ENCODE measurements at places on chromosomes 5 and 9.

DNA sequence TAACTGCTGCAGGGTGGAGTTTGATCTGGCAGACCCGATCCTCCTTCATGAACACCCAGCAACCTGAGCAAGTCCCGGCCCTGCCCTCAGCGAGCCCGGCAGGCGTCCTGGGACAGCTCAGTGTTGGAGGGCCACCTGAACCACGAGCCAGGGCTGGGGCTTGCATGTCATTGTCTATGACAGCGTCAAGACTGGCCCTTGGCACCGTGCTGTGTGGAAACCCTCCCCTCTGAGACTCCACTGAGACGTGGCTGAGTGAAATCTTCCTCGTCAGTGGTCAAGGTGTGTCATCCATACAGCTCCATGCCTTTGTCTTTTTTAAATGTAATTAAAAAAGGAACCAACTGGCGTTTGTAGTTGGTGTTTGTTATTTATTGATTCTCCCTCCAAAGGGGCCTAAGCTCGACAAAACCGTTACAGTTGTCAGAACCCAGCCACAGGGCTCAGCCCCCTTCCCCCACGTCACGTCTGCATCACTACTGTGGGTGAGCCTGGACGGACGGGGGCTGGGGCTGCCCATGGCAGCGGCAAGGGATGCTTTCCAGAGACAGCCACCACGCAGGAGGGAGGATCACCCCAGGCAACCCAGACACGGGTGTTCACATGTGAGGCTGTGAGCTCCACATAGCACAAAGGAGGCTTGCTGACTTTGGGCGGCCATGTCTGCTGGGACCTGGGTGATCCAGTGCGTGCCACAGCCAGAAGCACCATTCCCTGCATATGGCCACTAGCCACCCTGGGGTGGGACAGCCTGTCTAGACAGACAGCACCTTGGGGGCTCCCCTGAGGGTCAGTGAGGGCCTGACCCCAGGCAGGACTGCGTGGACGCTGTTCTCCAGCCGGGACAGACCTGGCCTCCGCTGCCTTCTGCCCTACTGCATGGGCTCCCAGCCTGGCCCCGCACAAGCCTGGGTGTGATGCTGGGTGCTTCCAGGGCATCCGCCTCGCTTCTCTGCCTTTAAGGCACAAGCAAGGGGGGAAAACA, 7.3 kb downstream of the UCK1 start:
- DNase-seq: no peak

- no peak for DNase-seq
Measured at GRCh38 chr9:101269591-101270283, 115.1 kb downstream of the BAAT start.

GRCh38 chr5:138873466-138874221, 1.5 kb downstream of the LRRTM2 start:
- DNase-seq: no peak

DNA sequence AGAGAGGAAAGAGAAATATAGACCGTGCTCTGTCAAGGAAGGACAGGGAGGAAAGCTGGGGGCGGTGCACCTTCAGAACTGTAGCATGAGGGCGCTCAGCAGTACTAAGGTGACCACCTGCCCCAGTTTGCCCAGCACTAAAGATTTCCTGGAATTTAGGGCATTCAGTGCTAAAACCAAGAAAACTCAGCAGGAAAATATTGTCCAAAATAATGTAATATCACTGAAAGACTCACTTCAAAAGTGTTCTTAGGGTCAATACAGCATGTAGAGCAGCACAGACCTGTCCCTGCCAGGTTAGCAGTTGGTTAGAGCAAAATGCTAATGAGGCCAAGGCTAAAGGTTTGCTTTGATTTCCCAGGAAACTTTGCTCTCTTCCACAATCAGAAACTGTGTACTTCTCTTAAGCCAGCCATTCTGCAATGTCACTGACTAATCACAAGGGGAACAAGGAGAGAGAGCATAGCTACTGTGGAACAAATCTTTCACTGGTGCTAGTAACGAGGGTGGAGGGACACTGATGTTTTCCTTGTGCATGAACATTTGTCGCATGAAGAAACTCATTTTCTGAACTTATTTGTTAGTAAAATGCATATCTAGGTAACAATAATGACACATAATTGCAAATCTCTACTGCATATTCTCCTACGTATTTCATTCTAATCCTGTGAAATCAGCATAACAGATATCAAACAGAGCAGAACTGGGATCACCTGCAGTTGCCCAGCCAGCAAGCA, 53.0 kb upstream of the GRAMD2B start:
- no peak for DNase-seq

- DNase-seq: no peak
Measured at GRCh38 chr5:148913985-148914431, 87.6 kb downstream of the ADRB2 start.

DNA sequence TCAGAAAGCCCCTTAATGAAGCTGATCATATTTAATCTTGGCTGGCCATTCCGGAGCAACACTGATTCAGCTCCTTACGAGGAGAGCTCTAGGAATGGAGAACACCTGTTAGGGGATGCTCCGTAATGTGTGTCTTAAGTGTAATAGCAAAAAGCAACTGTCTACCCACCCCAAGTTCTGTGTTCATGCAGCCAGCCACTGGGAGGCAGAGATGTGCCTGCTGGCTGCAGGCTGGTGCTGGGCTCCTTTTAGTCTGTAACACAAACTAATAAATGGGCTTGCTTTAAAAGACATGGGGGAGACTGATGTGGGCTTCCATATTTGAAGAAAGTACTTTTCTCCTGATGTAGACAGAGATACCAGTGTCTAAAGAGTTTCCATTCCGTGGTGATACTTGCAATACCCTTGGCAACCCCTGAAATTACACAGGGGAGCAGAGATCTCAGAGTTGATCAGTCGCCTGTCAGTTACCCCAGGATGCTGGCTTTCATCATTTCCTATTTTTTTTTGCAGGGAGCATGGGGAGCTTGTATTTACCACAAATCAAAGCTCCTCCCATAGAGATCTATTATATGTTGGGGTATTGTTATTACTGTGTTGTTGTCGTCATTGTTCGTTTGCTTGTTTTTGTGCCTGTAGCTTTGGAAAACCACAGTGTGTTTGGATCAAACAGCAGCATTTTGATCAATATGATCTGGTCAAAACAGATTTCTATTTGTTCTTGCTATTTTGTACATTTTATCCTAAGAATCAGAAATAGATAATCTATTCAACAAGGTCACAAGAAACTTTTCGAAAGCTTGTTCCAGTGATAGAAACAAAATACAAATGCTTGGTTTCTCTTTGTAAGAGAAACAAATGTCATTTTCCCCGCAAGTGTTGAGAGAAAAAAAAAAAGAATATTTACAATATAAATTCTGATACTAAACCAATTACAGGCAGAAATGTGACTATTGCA, 65.8 kb downstream of the MTX3 start:
- no peak for DNase-seq

GRCh38 chr9:97640325-97640724, 6.7 kb downstream of the NCBP1 start:
- DNase-seq: no peak

DNA sequence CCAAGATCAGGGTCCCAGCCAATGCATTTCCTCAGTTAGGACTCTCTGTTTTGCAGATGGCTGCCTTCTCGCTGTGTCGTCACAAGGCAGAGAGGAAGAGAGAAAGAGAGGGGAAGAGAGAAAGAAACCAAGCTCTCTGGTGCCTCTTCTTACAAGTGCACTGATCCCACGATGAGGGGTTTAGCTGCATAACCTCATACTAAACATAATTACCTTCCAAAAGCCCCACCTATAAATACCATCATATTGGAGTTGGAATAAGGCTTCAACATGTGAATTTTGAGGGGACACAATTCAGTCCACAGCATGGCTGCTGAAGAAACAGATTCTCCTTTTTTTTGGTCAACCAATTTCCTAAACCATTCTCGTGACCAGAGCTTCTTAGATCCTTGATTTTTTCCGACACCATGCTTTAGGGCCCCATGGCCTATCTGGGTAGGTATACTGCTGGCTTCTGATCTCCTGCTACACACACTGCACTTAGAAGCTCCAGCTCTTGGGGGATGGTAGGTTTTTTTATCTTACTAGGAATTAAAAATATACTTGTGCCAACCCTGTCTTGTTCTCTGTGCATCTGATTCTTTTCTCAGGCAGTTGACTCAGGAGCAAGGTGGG, 5.1 kb downstream of the CAMK4 start:
- no peak for DNase-seq

GRCh38 chr9:133932633-133933032, 59.5 kb downstream of the VAV2 start:
- DNase-seq: no peak

GRCh38 chr9:94805585-94805984, 79.1 kb downstream of the AOPEP start:
- no peak for DNase-seq

DNA sequence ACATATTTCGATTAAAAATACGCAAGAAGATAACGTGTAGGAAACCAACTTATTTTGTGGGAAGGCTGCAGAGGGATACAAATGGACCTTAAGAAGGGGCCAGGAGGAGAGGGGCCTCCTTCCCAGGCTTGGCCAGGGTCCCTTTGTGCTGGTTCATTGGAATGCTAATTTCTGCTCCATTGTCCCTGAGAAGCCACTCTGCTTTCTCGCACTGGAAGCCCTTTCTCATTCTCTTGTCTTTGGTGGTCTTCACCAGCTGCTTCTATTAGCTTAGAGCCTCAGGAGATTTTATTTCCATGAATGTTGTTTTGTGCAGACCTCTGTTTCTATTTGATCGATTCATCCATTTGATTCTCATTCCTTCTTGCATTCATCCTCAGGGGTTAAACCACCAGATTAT, 325.4 kb downstream of the TMEM38B start:
- no peak for DNase-seq

DNA sequence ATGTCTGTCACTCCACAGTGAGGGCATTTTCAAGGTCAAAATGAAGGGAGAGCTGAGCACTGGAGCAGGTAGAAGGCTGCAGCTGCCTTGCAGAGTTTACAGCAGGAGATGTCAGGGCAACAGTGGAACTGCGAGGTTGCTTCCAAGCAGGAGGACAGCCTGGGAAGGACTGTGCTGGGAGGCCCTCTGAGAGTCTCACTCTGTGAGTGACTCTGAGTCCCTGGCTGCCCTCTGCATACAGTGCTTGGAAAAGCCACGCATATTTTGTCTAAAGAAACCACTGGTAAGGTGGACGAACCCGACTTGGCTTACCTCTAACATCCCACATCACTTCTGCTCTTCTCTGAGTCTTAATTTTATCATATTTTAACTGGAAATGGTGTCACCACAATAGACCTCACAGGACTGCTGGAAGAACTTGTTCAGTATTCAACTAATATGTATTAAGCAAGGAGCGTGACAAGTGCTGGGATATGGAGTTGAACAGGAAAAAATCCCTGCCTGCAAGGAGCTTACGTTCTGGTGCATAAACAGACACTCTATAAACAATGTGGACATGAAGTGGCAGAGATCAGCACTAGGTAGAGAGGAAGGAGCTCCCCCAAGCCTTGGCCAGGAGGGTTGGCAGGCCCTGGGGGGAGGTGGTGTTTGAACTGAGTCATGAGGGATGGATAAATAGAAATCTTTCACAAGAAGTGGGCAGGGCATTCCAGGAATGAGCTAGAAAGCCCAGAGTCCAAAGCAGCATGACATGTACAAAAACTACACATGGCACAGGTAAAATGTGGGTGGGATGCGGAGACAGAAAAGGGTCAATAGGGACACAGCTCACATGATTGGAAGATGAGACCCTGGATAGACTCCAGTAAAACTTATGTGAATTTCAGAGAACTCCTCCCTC, 64.0 kb upstream of the FOXE1 start:
- DNase-seq: no peak

DNA sequence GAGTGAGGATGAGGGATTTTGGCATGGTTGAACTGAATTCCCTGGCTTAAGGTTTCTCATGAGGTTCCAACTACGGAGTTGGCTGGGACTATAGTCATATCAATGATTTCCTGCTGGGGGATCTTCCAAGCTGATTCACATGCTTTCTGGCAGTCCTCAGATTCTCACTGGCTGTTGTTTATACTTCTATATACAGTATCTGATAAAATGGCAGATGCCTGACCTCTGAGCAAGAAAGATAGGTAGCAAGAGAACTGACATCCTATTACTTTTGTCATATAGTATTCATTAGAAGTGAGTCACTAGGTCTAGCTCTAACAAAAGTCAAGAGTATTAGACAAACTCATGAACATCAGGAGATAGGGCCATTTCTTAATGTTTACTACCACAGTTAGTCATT, 440.9 kb upstream of the EDIL3 start:
- no peak for DNase-seq

GRCh38 chr5:85545129-85545528, 1072.6 kb upstream of the COX7C start:
- DNase-seq: no peak

GRCh38 chr5:435156-435790, 7.7 kb upstream of the EXOC3 start:
- no peak for DNase-seq

- no peak for DNase-seq
Measured at GRCh38 chr9:89880161-89880560, 275.3 kb downstream of the GADD45G start.

DNA sequence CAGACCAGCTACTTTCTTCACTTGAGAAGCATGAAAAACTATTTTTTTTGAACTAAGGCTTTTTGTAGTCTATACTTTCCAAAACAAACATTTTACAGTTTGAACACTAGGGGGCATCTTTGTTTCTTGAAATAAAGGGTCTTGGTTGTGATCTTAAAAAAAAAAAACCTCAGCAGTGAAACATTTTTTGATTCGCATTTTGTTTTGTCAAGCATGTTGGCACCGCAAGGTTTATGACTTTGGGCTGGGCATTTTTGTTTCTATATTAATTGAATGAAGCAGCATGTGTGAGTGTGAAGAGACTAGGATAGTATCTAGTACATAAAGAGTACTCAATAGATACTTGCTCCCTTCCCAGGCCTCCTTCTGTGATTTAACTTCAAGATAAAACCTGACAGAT, 31.6 kb upstream of the ACOT12 start:
- no peak for DNase-seq

DNA sequence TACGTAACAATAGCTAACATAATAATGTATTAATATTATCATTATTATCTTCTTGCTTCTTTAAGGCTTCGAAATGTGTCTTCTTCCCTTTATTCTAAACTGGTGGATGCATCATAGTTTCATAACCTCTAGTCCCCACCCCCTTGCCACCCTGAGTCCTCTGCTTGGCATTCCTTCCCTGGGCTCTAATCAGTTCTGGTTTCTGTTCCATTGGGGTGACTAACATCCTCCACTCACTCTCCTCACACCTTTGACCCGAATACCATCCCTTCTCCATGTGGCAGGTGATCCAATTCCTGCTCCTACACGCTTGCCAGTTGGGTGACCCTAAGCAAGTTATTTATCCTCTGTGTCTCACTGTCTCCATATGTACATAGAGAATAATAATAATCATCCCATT, 286.1 kb downstream of the TRPM3 start:
- DNase-seq: no peak

GRCh38 chr5:142981886-142982820, 212.0 kb downstream of the ARHGAP26 start:
- no peak for DNase-seq

Measured in memory B cell (primary cell).